C1 segment of cervical spinal cord (tissue), 14 donors: ENCODE measurements at places on chromosomes 1 and 21.

DNA sequence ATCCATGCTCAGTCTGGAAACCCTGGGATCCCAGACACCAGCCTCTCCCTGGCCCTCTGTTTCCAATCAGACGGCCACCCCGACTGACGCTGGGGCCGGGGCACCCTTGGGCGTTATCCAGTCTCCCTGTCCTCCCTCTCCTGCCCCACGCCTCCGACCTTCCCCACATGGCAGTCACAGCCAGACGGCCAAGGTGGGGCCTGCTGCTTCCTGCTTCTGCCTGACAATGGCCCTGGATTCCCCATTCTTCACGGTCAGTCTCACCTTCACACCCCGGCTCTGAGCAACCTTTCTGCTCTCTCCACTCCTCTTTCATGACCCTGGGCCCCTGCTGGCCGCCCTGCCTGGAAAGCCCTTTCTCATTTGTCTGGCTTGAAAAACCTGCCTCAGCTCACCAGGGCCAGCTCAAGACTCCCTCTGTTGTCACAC, 6.6 kb downstream of the GNG4 start:
- DNase-seq, result no peak

GRCh38 chr1:206905295-206906164, 8.3 kb downstream of the IL24 start:
- DNase-seq, result no peak

GRCh38 chr1:227999056-227999930, 7.5 kb upstream of the WNT3A start:
- no peak for DNase-seq

DNA sequence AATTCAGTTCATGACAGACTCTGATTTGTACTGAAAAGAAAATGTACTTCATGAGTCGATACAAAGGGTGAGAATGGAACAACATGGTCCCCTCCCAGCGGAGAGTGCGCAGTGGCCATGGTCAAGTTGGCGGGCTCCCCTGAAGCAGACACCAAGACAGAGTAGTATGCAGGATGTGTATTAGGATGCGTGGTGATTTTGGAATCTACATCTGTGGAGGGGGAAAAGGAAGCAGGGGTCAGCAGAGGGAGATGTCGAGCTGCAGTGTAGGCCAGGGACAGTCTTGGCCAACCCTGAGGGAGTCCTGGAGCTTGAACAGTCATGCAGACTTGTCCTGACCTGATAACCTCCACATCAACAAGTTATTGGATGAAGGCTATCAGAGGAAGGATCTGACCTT, 481.0 kb downstream of the OMA1 start:
- DNase-seq, result no peak

DNA sequence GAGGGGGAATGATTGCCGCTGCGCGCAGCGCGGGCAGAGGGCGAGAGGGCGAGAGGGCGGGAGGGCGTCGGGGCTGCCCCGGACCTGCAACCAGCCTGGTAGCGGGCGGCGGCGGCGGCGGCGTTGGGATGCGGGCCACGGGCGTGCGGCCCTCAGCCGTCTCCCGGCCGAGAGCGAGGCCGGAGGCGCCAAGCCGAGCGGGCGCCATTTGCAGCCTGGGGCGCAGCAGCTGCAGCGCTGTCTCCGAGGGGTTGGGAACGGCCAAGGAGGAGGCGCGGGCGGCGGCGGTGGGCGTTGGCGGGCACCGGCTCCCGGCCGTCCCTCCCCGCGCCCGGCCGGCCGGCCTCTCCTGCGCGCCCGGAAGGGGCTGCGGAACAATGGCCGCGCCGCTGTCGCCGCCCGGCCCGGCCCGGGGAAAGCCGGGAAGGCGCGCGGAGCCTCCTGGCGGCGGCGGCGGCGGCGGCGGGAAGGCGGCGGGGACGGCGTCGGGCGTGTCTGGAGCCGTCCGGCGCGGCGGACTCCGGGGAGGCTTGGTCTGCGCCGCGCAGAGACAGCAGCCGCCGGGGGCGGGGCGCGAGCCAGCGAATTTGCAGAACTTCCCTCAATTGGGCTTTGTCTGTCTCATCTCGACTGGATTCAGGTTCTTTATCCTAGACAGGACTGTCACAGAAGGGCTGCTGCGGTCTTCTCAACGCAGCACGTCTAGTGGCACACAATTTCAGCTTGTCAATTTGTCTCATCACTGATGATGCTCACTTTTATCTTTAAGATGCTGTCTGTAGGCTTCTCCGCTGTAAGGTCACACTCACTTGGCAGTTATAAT, 35.7 kb downstream of the ZBTB8B start:
- peak; percentile 15 for DNase-seq

DNA sequence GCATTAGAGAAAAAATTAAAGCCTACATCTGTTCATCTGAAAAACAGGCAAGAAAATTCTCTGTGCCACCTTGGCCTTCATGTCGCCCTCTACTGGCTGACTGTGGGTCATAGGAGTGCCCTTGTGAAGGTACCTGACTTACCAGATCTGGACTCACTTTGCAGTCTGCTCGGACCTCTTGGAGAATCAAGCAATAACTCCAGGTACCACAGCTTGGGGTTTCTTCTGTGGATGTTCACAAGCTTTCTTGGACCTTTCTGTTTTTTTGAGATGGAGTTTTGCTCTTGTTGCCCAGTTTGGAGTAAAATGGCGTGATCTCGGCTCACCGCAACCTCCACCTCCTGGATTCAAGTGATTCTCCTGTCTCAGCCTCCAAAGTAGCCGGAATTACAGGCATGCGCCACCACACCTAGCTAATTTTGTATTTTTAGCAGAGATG, 2.4 kb upstream of the PRAMEF18 start:
- no peak for DNase-seq

DNA sequence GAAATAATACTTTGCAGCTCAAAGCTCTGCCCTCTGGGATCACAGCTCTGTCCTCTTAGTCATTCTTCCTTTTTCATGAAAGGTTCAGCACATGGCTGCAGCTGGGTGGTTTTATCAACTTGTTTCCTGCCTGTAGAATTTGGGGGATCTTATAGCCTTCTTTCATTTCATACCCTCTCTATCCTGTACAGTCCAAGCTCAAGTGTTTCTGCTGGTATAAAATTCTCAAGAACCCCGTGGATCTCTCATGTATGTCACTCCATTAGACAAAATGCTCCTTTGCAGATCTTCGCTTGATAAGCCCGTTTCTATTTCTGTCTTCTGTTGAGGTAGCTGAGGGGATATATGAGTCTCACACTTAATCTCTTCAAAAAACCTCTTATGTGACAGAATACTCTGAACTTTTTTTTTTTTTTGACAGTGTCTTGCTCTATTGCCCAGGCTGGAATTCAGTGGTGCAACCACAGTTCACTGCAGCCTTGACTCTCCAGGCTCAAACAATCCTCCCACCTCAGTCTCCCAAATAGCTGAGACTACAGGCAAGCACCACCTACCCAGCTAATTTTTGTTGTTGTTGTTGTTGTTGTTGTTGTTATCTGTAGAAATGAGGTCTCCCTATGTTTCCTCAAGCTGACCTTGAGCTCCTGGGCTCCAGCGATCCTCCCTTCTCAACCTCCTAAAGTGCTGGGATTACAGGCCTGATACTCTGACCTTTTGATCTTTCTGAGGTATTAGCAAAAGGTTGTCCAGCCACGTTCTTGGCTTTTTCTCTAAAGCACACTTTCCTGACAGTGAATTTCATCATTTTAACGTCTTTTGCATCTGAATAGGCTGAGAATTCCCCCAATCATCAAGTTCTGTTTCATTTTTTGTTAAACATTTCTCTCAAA, 24.6 kb upstream of the COL9A2 start:
- DNase-seq, result no peak

GRCh38 chr1:54126271-54126815, 26.5 kb downstream of the CDCP2 start:
- no peak for DNase-seq

GRCh38 chr1:91490501-91490900, 10.2 kb upstream of the CDC7 start:
- DNase-seq, result no peak

- no peak for DNase-seq
These were observed 6.3 kb upstream of the PADI1 start for GRCh38 chr1:17198476-17199258.

DNA sequence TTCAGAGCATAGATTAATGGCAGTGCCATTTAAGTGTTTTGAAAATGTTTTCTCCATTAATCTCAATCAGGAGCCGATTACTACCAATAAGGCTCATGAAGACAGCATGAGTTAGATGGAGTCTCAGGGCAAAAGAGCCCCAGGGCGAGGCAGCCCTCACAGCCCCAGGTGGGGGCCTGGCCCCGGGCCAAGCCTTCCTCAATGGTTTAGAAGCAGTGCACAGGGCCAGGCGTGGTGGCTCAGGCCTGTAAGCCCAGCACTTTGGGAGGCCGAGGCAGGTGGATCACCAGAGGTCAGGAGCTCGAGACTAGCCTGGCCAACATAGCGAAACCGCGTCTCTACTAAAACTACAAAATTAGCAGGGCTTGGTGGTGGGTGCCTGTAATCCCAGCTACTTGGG, 348.1 kb upstream of the VAMP3 start:
- no peak for DNase-seq

DNA sequence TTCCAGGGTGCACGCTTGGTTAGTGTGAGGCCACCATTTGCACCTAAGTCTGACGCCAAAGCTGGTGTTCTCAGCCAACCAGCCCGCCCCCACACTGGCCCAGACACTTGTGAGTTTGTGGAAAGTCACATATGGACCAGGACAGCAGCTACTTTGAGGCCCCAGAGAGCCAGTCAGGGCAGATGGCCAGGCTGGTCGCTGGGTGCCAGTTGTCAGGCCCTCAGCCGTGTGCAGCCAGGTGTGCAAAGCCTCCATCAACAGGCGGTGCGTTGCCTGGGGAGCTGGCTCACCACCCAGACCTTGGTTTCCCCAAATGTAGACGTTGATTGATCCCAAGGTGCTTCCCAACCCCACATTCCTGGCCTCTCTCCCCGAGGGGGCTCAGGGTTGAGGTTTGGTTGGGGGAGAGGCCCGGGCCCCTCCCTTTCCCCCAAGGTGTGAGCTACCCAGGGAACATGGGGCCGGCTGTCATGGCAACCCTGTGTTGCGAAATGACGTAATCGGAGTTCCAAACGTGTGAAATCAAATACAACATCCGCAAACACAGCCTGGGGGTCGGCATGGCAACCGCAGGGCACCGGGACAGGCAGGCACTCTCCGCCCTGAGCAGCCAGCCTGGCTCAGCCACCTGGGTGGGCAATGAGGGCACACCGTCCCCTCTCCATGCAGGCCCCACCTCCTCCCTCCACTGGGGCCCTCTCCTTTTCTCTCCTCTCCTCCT, 42.2 kb upstream of the WNT4 start:
- DNase-seq, result no peak

- no peak for DNase-seq
These were observed 418.2 kb downstream of the FAM72C start for GRCh38 chr1:143553627-143554026.

- DNase-seq, result no peak
These were observed 47.9 kb upstream of the ADGRL2 start for GRCh38 chr1:81752840-81753239.

GRCh38 chr1:113217447-113218208, 144.6 kb downstream of the LRIG2 start:
- no peak for DNase-seq

DNA sequence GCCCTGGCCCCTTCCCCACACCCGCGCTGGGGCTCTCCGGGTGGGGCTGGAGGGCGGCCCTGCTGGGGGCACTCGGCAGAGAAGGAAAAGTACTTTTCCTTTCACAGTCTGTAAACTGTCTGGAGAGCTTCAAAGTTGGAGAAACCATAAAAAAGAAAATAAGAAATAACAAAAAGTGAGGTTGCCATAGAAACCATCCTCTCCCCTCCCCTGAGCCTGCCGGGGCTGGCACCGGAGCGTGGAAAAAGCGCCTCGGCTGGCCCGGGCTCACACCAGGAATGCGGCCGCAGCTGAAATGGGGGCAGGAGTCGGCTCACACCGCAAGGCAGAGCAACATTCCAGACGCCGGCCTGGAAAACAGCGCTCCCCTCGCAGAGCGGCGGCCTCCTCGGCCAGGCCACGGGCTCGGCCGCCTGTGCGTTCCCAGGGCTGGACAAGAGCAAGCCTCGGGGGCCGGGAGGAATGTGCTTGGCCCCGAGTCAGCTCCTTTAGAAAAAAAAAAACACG, 69.2 kb downstream of the MORN1 start:
- DNase-seq, result peak; percentile 52

- DNase-seq, result no peak
These were observed 869.8 kb upstream of the B3GALT2 start for GRCh38 chr1:194056169-194056568.

DNA sequence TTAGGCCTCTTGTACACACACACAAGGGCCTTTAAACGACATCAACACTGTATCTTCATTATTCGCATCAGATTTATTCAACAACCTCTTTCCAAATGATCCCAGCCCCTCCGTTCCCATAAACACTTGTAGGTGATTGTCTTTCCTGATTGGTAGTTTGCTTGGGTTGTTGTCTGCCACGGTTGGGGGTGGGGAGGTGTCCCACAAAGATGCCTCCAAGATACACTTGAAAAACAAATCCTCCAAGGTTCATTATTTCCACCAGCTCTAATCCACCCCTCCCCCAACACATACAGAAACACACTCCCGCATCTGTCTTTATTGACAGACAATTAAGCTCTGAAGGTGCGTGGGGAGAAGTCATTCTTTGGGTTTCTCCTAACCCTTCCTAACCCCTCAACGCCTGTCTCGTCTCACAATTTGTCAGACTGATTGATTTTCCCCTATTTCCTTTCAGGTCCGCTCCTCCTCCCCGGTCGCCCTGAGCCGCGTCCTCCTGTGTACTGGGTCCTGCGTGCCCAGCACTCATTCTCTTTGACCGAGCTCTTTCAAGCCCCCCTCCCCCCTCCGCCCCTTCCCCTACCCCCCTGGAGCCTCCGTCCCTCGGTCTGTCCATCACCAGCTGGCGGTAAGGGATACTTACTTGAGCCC, 1.4 kb downstream of the WDR26 start:
- DNase-seq, result peak; percentile 63

DNA sequence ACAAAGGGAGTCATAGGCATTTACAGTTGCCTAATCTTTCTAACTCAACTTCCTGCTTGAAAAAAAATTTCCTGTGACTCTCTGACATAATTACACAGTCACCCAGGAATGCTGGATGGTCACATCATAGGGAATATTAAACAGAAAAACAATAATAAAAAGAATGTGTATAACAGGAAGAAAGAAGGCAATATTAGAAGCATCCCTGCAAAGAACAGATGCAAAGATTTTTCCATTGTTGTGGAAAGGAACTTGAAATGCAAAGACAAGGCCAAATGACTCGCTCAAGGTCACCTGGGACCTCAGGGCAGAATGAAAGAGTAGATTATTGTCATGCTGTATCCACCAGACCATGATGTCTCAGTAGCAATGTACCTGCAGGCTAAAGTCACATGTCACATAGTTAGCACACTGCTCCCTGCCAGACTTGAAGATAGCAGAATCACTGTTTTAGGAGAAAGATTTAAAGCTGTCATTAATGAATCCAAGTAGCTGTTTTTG, 184.3 kb downstream of the CYYR1 start:
- no peak for DNase-seq

DNA sequence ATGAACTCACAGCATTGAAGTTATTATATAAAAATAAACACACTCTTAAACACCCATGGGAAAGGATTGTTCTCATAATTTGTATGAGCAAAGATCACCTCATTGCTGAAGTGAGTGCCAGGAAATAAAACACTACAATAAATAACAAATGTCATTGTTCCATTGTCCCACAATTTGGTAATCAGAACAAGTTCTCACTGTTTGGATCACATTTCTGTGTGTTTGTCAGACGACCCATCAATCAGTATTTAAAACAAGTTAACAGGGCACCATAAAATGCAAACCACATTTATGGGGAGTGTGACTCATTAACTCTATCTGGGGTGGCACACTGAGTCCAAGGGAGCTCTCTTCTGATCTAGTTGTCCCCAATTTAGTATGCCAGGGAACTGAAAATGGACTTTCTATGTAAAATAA, 124.5 kb downstream of the PTPRC start:
- no peak for DNase-seq
